ENCODE measurements at places on chromosomes 12 and 14.

- DNase-seq = no peak
These were observed 5.1 kb upstream of the TNFAIP2 start for GRCh38 chr14:103118018-103118662.

GRCh38 chr12:109714141-109714912, 702 bp downstream of the FAM222A start:
- DNase-seq = peak; percentile 35

DNA sequence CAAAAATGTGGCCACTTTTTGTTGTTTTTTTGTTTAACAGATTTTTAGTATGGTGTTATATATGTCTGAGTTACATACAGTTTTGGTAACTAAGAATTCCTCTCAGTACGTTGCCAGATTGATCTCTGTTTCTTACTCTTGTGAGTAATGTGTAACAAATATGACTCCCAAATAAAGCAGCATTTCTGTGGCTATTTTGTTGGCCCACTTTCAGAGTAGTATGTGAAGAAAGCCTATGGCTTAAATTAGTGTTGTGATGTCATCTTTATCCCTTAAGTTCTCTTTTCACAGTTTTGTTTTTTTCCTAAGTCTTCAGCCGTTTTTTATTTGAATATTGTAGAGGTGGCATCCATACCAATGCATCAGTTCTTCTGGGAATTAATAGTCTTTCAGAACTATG, 10.7 kb downstream of the PCNX4 start:
- DNase-seq = no peak

GRCh38 chr14:88706425-88706824, 86.3 kb downstream of the EML5 start:
- peak; percentile 15 for DNase-seq

- DNase-seq = no peak
These were observed 367.2 kb upstream of the DDHD1 start for GRCh38 chr14:53520078-53520928.

DNA sequence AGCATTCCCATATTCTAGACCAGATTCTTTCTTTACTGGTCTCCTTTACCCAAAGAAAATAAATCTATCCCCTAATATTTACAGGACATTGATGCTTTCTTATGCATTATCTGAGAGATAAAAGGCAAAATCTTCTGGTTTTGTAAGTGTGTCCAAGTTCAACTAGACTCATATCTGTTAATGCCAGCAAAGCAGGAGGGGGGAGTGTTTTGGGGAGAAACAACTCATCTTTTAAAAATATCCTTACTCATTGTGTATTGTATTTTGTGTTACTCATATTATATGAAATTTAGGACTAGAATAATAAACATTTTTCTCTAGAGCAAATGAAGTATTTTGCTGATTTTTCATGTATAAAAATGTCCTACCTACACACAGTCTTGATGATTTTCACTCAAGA, 54.8 kb downstream of the SAMD4A start:
- DNase-seq = no peak

DNA sequence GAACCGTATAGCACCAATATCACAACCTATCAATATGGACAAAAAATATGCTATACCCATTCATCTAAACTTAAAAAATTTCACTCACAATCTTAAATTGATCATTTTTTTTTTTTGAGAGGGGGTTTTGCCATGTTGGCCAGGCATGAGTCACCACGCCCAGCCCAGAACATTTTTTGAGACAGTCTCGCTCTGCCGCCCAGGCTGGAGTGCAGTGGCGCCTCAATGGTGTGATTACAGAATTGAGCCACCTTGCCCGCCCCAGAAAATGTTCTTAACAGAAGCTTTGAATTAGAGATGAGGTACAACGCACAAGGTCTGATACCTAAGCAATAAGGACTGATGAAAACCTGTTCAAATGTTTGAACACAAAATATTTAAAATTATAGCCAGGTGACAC, 15.8 kb upstream of the ATP5F1B start:
- no peak for DNase-seq

DNA sequence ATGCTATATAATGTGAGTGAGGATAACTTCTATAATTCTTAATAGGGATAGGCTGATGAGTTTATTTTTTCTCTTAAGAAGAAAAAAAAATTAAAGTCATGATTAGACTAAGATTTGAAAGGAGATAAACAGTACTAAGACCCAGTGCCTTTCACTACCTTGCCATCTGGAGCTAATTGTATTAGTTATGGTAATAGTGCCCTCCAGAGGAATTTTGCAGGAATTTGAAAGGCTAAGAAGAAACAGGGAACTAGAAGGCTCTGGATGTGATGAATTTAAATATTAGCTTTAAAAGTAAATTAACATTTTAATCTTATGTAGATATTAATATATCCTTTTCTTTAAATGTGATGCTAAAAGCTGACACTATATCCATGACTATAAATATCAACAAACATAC, 36.6 kb upstream of the PIK3C2G start:
- DNase-seq = peak; percentile 12

DNA sequence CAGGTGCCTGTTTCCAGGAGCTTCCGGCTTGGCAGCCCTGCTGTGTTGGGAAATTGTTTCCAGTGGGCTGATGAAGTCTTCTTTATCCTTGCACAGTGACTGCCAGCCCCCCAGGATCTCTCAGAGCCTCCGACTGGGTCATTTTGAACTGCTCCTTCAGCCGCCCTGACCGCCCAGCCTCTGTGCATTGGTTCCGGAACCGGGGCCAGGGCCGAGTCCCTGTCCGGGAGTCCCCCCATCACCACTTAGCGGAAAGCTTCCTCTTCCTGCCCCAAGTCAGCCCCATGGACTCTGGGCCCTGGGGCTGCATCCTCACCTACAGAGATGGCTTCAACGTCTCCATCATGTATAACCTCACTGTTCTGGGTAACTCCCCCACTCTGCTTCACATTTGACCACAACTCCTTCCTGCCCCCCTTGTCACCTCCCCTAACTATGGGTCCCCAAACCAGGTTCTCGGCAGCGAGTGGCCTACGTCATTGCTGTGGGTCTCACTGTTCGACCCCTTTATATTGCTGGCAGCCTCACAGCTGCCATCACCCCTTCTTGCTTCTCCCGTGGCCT, 2.3 kb downstream of the LAG3 start:
- DNase-seq = no peak

- no peak for DNase-seq
These were observed 88.9 kb upstream of the ESRRB start for GRCh38 chr14:76287063-76287462.

DNA sequence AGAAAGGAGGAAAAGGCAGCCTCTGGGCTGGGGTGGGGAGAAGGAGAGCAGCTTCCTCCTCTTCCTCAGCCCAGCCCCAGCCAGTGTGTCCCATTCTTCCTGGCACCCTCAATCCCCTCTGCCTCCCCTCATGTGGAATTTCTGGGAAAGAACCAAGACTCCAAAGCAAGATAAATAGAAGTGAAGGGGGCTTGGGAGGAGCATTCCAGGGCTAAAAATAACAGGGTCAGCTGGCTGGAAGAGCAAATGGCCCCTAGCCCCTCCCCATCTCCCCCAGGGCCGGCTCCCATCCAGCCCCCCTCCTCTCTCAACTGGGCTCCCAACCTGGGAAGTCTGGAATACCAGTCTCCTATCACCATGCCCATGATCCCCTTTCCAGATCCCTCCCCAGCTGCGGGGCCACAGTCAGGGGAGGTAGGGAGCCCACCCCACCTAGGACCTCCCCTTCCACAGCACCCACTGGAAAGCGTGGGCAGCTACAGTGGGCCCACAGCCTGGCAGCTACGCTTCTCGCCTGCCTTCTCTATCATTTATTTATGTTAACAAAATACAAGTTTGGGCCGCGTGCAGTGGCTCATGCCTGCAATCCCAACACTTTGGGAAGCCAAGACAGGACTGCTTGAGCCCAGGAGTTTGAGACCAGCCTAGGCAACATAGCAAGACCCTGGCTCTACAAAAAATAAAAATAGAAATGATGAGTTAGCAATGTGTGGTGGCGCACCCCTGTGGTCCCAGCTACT, 88.3 kb downstream of the IRF2BPL start:
- DNase-seq = no peak

GRCh38 chr12:111359914-111360276, 9.0 kb downstream of the PHETA1 start:
- DNase-seq = no peak

DNA sequence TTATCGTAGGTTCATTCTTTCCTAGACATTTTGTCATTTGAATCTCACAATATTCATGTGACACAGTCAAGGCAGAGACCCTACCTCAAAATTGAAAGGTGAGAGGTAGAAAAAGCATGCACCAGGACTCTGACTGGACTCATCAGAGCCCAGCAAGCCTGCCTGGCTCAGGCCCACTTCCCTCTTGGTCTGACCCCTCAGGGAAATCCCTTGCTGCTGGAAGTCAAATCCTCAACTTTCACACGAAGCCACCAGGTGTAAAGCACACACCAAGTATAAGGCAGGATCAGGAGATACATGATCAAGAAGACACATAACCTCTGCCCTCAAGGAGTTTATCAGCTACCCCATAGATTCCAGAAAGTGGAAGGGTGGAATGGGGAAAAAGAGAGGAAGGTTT, 18.8 kb downstream of the NIN start:
- DNase-seq = no peak

DNA sequence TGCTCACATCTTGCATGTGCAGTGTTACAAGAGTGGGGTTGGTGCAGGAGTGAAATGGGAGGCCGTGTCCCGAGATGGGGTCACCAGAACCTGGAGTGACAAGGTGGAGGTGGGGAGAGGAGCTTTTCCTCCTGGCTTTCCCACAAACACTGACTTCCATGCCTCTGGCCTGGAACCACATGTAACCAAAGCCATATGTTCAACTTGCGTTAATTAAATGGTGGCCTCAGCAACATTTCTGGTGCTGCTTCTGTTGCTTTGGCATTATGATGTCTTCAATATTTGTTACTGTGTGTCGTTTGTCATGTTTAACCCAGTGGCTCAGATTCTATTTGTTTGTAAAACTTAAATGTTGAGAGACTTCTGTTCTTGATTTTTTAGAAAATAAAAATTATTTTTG, 110.2 kb downstream of the VCPKMT start:
- no peak for DNase-seq

- peak; percentile 55 for DNase-seq
These were observed 853 bp downstream of the USP5 start for GRCh38 chr12:6852651-6853354.

- no peak for DNase-seq
These were observed 474.1 kb downstream of the FLRT2 start for GRCh38 chr14:86003998-86004397.

- no peak for DNase-seq
These were observed 219.3 kb downstream of the CRADD start for GRCh38 chr12:93896427-93896826.

DNA sequence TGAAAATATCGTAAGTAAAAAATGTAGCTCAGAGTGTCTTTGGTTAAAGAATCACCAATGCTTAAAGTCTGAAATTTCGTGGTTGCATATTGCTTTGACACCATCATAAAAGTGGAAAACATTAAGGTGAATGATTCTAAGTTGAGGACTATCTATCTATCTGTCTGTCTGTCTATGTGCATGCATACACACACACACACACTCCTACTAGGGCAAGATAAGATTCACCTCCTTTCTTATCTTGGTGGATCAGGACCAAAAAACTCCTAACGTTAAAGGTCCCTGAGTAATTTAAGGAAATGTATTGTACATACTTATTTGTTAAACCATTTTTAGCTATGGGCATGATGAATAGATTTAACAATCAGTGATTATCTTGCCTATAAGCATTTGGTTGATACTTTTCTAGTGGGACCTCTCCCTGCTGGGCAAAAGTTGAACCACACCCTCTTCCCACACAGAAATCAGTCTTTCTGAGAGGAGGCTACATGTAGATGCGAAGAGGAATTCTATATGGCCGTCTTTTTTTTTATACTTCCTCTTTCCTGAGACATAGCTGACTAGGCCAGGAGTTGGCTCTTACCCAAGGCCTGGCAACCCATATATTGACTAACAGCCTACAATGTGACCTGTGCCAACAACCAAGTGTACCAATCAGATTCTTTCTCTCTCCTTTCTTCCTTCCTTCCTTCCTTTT, 19.3 kb upstream of the LLPH start:
- DNase-seq = no peak

DNA sequence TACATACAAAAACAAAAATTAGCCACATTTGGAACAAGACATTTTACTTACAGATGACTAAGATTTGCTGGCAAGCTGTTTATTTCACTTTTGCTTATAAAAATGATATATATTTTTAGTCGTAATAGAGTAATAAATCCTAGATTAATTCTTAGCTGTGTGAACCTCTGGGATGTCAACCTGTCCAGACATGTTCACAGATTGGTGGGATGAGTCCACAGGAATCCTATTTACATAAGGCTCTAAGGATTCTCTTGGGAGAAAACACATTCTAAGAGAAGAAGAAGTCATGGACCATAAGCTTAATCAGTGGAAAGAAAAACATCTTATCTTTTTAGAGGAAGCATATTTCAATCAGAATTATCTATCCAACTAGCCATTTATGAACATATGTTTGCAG, 797.4 kb downstream of the C12orf50 start:
- peak; percentile 42 for DNase-seq

DNA sequence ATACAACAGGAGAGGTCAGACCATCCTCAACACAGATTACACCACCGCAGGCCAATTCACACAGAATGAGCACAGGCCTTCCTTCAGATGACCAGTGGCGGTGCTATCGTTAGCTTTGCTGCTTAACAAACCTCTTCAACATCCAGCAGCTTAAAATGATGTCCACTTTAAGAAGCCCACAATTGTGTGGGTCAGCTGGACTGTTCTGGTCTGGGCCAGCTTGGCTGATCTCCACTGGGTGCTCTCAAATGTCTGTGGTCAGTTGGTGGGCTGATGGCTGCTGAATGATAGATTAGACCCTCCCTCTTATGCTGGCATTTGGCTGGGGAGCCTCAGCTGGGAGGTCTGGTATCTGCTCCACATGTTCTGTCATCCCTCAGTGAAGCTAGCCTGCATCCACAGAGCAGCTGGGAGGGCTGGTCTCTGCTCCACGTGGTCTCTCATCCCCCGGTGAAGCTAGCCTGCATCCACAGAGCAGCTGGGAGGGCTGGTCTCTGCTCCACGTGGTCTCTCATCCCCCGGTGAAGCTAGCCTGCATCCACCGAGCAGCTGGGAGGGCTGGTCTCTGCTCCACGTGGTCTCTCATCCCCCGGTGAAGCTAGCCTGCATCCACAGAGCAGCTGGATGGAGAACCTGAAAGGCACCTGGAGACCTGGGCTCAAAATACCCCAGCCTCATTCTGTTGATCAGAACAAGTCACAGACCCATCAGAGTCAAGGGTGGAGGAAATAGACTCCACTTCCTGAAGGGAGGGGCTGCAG, 203.6 kb upstream of the DIO3 start:
- no peak for DNase-seq

DNA sequence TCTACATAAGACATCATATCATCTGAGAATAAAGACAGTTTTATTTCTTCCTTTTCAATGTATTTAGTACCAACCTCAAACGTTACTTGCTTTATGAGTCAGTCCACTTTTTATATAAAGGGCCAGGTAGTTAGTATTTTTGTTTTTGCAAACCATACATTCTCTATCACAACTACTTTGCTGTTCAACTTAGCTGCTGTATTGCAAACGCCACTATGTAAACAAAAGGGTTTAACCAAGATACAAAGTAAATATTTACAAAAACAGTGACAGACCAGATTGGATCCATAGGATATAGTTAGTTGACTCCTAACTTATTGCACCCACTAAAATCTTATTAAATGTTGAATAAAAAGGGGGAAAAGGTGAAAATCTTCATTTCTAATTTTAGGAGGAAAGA, 87.7 kb upstream of the FOXG1 start:
- no peak for DNase-seq

GRCh38 chr12:40063414-40063813, 42.5 kb downstream of the SLC2A13 start:
- DNase-seq = no peak

GRCh38 chr14:65103150-65103760, 938 bp upstream of the MAX start:
- DNase-seq = no peak
